ENCODE measurements at places on chromosomes 2 and 18.

- DNase-seq: no peak
Observed at GRCh38 chr2:175926272-175926671, 75.8 kb downstream of the LNPK start.

DNA sequence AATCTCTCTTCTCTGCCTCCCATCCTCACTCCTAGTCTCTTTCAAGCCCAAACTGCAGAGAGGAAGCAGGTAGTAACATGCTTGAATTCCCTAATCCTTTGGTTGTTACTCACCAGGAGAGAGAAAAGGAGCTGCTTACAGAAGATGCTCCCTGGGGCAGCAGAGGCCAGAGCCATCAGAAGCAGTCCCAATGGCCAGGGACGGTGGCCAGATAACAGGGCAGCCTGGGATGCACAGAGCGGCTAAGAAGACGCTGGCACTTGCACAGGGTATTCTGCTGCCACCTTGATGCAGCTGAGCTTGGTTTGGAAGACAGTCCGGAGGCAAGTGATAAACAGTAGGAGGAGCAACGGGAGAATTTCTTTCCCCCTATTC, 250 bp downstream of the DSC1 start:
- no peak for DNase-seq

DNA sequence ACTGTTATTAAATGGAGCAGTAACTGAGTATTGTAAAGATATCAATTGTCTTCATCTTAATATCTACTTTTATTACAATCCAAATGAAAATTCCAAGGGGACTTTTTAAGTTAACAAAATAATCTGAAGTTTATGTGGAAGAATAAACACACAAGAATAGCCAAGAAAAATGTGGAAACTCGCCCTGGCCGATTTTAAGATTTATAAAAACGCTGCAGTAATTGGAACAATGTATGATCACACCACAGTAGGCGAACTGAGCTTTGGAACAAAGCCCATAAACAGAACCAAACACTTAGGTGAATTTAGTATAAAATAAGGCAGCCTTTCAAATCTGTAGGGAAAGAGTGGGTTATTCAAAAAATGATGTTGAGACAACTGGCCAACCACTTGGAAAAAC, 96.3 kb downstream of the ANTXR1 start:
- no peak for DNase-seq

- no peak for DNase-seq
Observed at GRCh38 chr2:197310987-197311420, 424 bp upstream of the ANKRD44 start.
